Activated CD4-positive, CD25-positive, alpha-beta regulatory T cell treated with anti-CD3 and anti-CD28 coated beads, Interleukin-2, amount 50 U/mL, for 16 hours (primary cell): ENCODE measurements at places on chromosomes 6 and 20.

GRCh38 chr6:84512391-84512790, 252.0 kb downstream of the TBX18 start:
- no peak for DNase-seq

DNA sequence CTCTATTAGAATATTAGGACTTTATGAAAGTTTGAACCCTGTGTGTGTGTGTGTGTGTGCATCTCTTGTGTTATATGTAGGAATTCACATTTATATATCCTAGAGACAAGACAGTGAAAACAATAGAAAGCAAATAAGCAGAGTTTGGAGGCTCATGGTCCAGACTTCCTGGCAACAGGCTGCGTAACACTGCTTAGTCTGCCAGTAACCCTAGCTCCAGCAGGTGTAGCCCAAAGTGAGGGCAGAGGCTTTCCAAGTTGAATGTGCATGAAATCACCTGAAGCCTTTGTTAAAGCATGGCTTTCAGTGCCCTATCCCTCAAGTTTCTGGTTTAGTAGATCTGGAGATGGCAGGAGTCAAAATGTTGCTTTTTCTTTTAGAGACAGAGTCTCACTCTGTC, 569.9 kb downstream of the KIF16B start:
- no peak for DNase-seq

GRCh38 chr6:12935637-12936036, 219.1 kb downstream of the PHACTR1 start:
- no peak for DNase-seq

- no peak for DNase-seq
Observed at GRCh38 chr6:80319196-80319595, 212.7 kb downstream of the BCKDHB start.

GRCh38 chr6:161168281-161168891, 105.5 kb downstream of the AGPAT4 start:
- no peak for DNase-seq

- DNase-seq = no peak
Observed at GRCh38 chr6:91483415-91484105, 896.7 kb upstream of the MAP3K7 start.

- DNase-seq = no peak
Observed at GRCh38 chr20:14512839-14513238, 175.4 kb upstream of the FLRT3 start.

DNA sequence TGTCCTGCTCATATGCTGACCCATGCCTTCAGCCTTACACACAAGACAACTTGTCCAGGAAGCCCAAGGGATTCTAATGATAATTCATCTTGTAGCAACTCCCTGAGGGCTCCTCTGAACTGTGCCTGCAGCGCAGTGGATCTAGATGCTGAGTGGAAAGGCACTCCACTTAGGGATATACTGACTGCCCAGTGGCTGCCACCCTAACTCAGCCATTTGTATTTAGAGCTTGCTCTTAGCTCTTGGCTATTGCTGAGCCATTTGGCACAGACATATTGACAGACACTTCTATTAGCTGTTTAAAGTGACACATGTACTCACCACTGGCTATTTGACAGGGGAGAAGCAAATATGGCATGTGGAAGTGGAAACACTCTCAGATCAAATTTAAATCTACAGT, 278.3 kb upstream of the SGK1 start:
- no peak for DNase-seq

GRCh38 chr6:45892696-45893245, 122.9 kb downstream of the CLIC5 start:
- DNase-seq = no peak

GRCh38 chr6:146864885-146865284, 266.1 kb downstream of the ADGB start:
- DNase-seq = no peak

DNA sequence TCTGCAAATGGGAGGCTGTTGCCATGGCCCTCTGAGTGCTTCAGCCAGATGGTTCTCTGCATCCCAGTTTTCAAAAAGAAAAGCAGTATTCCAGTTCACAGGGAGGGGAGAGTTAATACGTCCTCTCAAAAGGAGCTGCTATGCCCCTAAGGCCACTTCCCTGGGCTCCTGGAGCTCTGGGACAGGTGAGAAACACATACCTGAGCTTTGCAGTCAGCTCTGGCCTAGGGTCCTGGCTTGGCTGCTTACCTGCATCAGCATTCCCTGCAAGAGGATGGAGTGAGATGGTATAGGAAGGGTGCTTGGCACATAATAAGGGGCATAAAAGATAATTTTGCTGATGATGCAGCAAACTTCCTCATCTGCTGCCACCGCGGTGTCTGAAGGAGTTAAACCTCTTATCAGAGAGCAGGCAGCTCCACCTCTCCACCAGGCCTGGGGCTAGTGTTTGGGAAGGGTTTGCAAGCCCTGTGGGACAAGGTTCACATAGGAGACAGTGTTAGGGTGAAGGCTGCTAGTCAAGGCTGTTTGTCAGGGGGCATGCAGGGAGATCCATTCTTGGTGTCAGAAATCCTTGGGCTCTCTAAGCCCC, 62.7 kb downstream of the SLC24A3 start:
- no peak for DNase-seq

GRCh38 chr20:14879020-14879697, 541.7 kb upstream of the FLRT3 start:
- DNase-seq = no peak

- DNase-seq = no peak
Observed at GRCh38 chr6:81744131-81744530, 8.3 kb downstream of the TENT5A start.

DNA sequence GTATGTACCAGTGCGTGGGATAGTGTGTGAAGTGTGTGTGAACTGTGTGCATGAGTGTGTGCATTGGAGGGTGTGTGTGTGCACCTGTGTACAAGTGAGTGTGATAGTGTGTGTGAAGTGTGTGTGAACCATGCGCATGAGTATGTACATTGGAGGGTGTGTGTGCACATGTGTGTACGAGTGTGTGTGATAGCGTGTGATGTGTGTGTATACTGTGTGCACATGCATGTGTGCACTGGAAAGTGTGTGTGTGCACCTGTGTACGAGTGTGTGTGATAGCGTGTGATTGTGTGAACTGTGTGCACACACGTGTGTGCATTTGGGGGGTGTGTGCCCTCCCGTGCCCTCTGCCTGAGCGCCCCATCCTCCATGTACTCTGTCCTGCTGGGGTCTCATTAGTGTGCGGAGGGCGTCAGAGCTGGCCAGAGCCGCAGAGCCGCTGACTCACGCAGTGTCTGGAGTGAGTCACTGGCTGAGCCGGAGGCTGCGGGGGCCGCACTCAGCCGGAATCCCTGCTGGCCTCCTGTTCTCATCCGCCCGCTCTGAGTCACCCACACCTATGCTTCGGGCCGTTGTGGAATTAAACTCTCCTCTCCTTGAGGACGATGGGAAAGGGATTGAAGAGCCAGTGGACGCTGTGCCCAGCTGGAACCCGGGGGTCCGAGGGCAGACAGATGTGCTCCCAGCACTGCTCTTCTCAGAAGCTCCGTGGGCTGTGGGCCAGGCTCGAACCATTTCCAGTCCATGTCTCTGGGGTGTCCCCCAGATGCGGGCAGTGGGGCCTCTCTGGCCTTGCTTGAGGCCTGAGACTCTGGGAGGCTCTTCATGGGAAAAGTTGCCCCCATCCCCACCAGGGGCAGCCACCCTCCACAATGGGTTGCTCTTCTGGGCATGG, 27.3 kb upstream of the STX16 start:
- no peak for DNase-seq

GRCh38 chr6:91080871-91081270, 494.0 kb upstream of the MAP3K7 start:
- no peak for DNase-seq
